Vein endothelial cell (primary cell): ENCODE measurements at places on chromosomes 11 and 22. TPM values are rescaled to one million over a fixed set of nuclear protein-coding genes. Genes with fewer than 3 reads are reported as not detected.

Gene BDNF
- total RNA-seq, result 1.1 and 3.9 TPM in 2 replicates

Gene MMP7
- total RNA-seq, result 0.76 and 1.6 TPM in 2 replicates

Gene ZFP91
- total RNA-seq, result 52.3 and 70.7 TPM in 2 replicates

Gene ISX
- not detected in 2 replicates for total RNA-seq

Gene DDX17
- 383 and 534 TPM in 2 replicates for total RNA-seq

Gene MCHR1
- 0.10 and 0.65 TPM in 2 replicates for total RNA-seq
